ENCODE measurements at places on chromosomes 1 and 21.

- no peak overlapping the region for H3K4me3 ChIP-seq
- no peak for DNase-seq
- no peaks in the 10 kb centered on the region for H3K4me1 ChIP-seq
- no peaks in the 10 kb centered on the region for H3K36me3 ChIP-seq
- H3K27ac ChIP-seq = no peak overlapping the region
- no peaks in the 10 kb centered on the region for H3K27me3 ChIP-seq
Measured at GRCh38 chr21:27734146-27734545, 767.3 kb upstream of the ADAMTS5 start.

- H3K27ac ChIP-seq = no peak overlapping the region
- no peak for DNase-seq
- H3K4me3 ChIP-seq = no peak overlapping the region
- no peaks in the 10 kb centered on the region for H3K27me3 ChIP-seq
- H3K36me3 ChIP-seq = no peaks in the 10 kb centered on the region
Measured at GRCh38 chr1:6788946-6789345, 3.7 kb downstream of the CAMTA1 start.

DNA sequence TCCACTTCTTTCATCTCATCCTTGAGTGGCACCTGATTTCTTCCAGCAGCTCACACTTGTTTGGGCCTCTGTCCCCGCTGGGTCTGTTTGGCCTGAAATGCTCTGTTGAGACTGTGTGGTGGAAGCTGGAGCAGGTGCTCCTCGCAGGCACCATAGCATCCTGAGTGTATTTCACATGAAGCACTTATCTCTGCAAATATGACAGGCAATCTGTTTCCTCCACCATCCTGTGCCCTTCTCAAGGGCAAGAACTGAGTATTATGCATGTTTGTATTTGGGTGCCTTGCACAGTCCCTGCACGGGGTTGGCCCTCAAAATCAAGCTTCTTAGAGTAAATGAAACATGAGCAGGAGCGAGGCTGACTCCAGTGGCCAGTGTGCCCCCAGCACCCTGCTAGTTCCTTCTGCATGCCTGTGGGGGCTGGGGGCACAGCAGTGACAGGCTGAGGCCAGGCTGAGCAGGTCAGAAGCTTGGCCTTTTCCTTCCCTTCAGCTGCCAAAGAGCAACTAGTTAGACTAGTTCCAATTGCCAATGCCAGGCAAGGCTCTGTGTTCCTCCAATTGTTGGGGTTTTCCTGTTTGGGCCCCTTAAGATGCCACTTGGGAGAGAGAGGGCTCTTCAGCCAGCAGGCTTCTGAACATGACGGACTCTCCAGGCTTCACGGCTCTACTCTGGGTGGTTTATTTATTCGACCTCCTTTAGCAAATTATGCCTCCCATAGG is 129.6 kb upstream of the ATP1A1 start:
- DNase-seq = no peak
- H3K27ac ChIP-seq = no peak overlapping the region
- no peaks in the 10 kb centered on the region for H3K4me1 ChIP-seq
- H3K27me3 ChIP-seq = no peaks in the 10 kb centered on the region
- no peak overlapping the region for H3K4me3 ChIP-seq

- H3K27ac ChIP-seq = no peak overlapping the region
- no peaks in the 10 kb centered on the region for H3K36me3 ChIP-seq
- DNase-seq = no peak
- no peak overlapping the region for H3K4me3 ChIP-seq
- peaks cover 18% of the 10 kb centered on the region for H3K4me1 ChIP-seq
- no peaks in the 10 kb centered on the region for H3K27me3 ChIP-seq
Measured at GRCh38 chr21:33949516-33950430, 34.2 kb upstream of the ATP5PO start.
